Bronchial epithelial cell (primary cell): ENCODE measurements at places on chromosomes 6 and 20. TPM values are rescaled to one million over a fixed set of nuclear protein-coding genes. Genes with fewer than 3 reads are reported as not detected.

FERMT1 gene
- 26.6 and 60.6 TPM in 2 replicates for total RNA-seq

EPHA7 gene
- total RNA-seq = under 0.01 TPM in 1 of 2 replicates, not detected in the other

DNA sequence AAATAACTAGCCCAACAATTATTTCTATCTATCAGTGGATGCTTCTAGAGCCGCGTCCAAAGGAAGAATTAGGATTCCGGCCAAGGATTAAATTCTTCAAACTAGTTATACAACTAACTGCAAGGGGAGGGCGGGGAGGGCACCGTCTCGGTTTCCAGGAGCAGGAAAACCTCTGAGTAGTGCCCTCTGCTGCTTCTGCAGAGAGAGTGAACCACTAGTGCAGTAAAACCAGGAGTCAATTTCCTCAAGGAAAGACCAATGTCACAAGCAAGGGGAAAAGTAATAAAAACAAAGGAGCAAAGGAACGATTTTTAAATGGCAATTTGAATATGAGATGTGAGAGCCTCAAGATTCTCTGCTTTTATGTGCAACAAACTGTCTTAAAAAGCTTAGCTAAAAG, 16.5 kb upstream of the UBE2J1 start:
- peak; percentile 63 for DNase-seq

PLEKHG1 gene
- 10.5 and 26.2 TPM in 2 replicates for total RNA-seq

DNA sequence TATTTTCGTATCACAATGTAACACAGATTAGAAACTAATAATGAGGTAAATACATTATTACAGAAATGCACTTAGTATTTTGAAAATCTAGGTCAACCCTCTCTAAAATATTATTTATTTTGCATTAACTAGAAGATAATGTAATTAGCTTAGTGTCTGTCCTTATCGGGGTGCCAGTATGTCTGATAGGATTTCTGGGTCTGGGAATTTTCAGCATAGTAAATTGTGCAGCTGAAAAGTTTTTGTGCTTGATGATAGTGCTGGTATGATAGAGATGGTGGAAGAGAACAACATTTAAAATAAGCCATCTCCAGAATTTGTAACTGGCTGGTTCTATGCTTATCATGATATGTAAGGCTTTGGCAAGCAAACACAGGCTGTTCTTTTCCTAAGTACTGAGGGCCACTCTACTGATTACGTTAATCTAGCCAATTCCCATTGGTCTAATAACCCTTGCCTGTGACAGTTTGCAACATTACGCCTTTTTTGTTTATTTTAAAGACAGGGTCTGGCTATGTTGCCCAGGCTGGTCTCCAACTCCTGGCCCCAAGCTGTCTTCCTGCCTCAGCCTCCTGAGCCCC, 50.8 kb downstream of the PREP start:
- no peak for DNase-seq

- no peak for DNase-seq
Observed at GRCh38 chr6:153051801-153052200, 49.3 kb upstream of the MTRF1L start.
